ENCODE measurements at places on chromosomes 2 and 18.

GRCh38 chr2:102154946-102155702, 12.6 kb downstream of the IL1R1 start:
- DNase-seq: no peak

DNA sequence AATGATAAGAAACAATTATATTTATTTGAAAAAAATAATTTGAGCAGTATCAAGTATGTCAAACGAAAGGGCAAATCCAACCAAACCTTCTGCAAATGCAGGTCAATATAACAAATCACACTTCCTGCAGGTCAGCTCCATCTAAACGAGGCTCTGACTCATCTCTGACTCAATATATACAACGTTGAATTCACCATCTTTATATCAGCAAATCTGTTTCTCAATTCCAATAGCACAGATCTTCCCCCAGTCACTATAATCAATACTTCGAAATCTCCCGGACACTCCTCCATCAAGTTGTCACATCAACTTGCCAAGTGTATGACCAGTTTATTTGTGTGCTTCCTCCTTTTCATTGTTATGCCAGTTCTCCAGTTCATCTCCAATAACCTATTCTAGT, 388.9 kb downstream of the ZEB2 start:
- no peak for DNase-seq

DNA sequence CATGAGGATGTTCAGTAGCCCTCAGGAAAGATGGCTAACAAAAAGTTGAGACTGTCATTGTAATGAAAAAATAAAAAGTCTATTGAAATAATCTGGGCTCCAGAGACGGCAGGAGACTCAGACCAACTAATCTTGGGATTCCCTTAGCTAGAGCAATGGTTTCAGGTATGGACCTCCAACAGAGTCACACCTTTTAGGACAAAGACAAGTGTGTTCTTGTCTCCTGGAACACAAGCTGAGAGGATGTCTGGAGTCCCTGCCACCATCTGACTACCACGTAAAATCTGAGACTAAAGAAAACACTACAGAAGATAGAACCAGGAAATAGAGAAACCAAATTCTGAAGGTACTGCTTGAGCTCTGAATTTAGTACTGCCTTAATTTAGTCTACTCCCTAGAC, 103.3 kb upstream of the RBBP8 start:
- DNase-seq: no peak

GRCh38 chr2:226581004-226581403, 218.6 kb downstream of the IRS1 start:
- DNase-seq: peak; percentile 76

- DNase-seq: no peak
Observed at GRCh38 chr2:46534589-46534988, 55.2 kb downstream of the TMEM247 start.

DNA sequence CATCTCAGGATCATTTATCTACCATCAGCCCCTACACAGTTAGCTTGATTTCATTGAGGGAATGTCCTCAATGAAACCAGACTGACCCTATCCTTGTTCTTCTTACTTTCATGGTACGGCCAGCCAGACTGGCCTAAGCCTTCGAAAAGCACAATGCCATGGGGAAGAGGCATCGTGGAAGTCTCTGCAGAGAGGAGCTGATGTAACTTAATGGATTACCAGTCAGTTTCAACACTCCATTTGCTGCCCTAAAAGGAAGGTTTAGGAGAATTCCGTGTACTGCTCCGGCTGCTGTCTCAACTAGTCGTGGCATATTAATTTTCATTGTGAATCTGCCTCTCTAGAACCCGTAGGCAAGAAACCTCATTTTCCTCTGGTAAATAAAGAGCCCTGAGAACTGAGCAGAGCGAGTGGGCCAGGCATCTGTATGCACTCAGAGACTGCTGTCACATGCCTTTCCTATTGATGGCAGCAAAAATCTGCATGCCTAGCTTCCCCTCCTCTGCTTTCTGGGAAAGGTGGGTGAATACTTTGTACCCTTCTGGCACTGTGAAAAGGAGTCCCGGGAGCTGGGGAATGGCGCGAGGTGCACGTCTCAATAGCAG, 184.9 kb downstream of the KLHL29 start:
- DNase-seq: no peak

GRCh38 chr18:10234912-10235660, 219.3 kb upstream of the APCDD1 start:
- DNase-seq: peak; percentile 41

All from mucosa of gallbladder (tissue), 1 donor.